ENCODE measurements at places on chromosomes 5 and 9. TPM values are rescaled to one million over a fixed set of nuclear protein-coding genes. Genes with fewer than 3 reads are reported as not detected.

Gene CLIC3
- total RNA-seq, result 14.3 TPM

Gene NEUROG1
- not detected for total RNA-seq

Gene SHOC1
- total RNA-seq, result not detected

Gene AFAP1L1
- 3.5 TPM for total RNA-seq

Gene ADAMTS16
- not detected for total RNA-seq

Gene CTSV
- 0.14 TPM for total RNA-seq

Gene MARCOL
- not detected for total RNA-seq

Gene IL7R
- total RNA-seq, result 42.4 TPM

Gene PCDHB10
- 1.2 TPM for total RNA-seq

Gene TRIP13
- total RNA-seq, result 16.8 TPM

Gene SLCO6A1
- total RNA-seq, result not detected

Gene NPDC1
- total RNA-seq, result 182 TPM

Gene HBEGF
- 8.6 TPM for total RNA-seq

Gene SLIT3
- total RNA-seq, result 4.6 TPM

Gene PLPP1
- total RNA-seq, result 23.5 TPM

Gene GCNT4
- total RNA-seq, result 5.8 TPM

Gene LIX1
- not detected for total RNA-seq
